ENCODE measurements at places on chromosomes 4 and X.

GRCh38 chr4:140223056-140223810 lies 69.2 kb upstream of the MAML3 start:
- DNase-seq: no peak

DNA sequence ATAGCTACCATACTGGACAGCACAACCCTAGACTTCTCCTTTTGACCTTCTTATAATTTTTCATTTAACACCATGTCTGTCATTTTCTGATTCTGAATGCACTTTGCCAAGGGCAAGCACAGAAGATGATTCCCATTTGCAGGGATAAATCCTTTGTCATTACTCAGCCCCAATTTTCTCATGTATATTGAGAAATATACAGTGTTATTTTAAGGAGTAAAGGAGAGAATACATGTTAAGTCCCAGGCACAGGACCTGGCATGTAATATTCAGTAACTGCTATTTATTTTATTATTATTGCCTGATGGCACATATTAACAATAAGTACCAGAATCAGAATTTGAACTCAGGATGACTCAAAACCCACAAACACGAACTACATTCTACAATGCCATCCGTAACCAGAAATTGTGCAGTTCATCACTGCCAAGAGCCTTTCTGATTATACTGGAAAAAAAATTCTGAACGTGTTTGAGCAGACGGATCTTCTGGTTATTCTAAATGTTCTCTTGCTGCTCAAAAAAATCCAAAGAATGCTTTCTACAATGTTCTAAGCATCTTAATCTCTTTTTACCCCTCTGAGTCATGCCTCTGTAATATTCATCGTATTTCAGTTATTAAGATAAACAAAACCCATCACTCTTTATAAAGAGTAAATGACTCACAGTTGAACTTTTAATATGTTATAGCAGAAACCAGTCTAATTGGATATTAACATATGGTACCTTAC lies 170.0 kb downstream of the MID1 start:
- no peak for DNase-seq

DNA sequence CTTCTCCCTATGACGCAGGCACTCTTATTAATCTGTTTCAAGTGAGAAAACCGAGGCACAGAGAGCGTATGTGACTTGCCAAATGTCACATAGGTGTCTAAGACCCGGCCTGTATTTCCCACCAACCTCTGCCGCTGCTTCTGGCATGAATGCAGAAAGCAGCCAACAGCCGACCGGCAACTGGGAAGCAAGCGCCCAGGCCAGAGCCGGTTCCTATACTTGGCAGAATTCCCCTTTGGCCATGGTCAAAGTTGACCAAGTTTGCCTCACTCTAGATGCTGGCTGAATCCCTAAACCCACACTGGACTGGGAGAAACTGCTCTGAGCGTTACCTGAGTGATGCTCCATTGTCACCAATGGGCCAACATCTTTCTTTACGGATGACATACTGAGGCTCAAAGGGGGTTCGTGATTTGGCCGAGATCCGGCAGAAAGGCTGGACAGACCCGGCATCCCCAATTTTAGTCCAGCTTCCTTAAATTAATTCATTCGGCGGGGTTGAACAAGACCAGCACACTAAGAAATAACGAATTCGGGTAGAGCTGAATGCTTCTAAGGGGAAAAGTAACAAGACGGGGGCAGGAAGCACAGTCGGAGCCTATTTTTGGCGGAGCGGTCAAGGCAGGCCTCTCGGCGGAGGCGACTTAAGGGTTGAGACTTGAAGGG lies 11.2 kb downstream of the MSX1 start:
- no peak for DNase-seq

GRCh38 chr4:10727140-10727880 lies 42.7 kb upstream of the CLNK start:
- DNase-seq: no peak

- no peak for DNase-seq
Observed at GRCh38 chr4:71460371-71460770, 121.6 kb downstream of the SLC4A4 start.

- DNase-seq: no peak
Observed at GRCh38 chr4:107449611-107450369, 270.2 kb downstream of the PAPSS1 start.

DNA sequence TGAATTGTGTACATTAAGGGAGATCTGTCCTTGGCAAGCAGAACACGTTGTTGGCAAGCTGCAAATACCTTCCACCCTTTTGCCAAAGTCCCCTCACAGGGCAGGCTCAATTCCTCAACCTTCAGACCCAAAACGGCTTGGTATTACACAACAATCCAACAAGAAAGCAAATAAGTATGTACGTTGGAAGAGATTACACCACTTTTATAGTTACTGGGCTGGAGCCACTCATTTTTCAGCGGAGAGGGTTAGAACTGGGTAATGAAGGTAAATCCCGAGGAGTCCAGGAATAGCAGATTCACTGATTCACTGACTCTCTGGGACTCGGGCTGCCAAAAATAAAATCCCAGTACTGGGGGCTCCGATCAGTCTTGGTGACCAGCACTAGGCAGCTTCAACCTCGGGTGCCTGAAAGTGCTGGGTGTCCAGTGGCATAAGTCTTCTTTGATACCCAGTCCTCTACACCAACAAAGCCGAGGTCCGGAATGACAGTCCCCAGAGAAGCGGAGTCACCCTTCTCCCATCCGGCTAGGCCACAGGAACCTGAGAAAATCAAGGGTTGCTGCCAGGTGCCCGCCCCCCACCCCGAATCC lies 587 bp downstream of the TIMM8A start:
- DNase-seq: no peak

GRCh38 chr4:3174371-3175338 lies 74.3 kb upstream of the MSANTD1 start:
- no peak for DNase-seq

DNA sequence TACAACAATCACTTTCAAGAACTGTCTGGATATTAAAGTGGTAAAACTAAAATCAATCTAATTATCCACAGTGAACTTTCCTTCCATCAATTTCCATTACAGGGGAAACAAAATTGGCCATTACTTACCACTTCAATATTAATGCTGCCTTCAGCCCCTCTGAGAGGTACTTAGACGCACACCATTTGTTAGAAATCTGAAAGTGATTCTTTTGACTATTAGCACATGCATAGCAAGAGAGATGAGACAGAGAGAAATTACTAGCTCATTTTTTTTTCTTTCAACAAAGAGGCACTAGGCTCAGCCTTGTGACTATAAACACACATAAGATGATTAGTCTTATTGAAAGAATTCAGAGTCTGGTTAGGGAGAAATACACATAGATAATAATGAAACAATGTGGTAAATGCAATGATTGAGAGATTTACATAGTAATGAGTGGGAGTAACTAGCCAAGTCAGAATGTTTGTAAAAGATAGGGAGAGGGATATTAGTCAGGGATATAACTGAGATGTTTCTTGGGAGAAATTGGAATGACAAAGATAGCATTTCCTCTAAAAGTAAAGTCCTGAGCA lies 93.3 kb downstream of the YIPF7 start:
- no peak for DNase-seq

- DNase-seq: no peak
Observed at GRCh38 chr4:109701566-109702410, 1.5 kb downstream of the CASP6 start.

DNA sequence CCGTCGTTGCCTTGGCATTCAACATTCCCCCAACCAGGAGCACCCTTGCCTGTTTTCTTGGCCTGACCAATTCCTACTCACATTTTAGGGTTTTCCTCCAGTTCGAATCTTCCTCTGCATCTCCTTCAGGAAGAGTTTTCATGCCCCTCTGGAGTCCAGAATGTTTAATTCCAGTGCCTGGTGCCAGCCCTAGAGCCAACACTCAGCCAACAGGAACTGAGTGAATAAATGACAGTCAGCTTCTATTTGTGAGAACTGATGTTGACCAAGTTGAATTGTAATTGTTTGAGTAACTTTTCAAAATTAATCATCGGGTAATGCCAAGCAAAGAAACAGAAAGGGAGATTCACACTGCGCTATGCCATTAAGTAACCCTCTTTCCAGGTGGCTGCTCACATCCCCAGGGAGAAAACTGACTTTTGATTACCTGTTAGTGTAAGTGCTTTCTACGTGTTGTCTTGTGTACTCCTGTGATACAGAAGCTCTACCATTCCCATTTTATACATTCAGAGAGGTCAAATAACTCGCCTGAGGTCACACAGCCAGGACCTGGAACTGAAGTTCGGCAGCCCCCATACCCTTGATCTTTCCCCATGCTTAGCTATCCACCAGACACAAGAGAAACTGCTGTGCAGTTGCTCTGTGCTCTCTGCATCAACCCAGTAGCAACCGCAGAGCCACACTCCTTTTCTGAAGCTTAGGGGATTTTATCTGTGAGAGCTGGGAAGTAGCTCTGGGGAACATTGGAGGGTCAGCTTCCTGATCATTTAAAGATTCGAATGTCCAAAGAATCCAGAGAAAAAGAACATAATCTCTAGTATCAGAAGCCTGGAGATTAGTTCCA lies 19.0 kb upstream of the SLC2A9 start:
- no peak for DNase-seq

- DNase-seq: no peak
Observed at GRCh38 chr4:22552812-22553211, 36.9 kb upstream of the ADGRA3 start.

GRCh38 chrX:110420771-110421499 lies 62.3 kb downstream of the RTL9 start:
- DNase-seq: no peak

- no peak for DNase-seq
Observed at GRCh38 chrX:42602136-42602535, 175.8 kb downstream of the PPP1R2C start.

DNA sequence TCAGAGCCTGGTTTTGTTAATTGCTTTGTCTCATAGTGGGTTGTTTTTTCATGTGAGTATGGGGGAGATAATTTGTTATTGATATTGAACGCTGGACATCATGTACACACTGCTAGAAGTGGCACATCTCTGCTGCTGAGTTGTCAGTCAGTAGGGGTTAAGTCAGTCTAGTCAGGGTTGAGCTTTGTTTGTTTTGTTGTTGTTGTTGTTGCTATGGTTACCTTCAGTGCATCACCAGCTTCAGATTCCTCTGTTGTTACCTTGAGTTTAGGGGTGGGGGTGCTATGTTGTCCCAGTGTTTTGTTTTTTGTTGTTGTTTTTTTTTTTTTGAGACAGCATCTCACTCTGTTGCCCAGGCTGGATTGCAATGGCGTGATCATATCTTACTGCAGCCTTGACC lies 9.9 kb downstream of the YIPF6 start:
- no peak for DNase-seq

- no peak for DNase-seq
Observed at GRCh38 chr4:72319601-72320021, 249.4 kb downstream of the ADAMTS3 start.

- DNase-seq: no peak
Observed at GRCh38 chr4:156754832-156755570, 216.6 kb downstream of the PDGFC start.

- no peak for DNase-seq
Observed at GRCh38 chr4:151204925-151205524, 71.9 kb upstream of the PRSS48 start.

DNA sequence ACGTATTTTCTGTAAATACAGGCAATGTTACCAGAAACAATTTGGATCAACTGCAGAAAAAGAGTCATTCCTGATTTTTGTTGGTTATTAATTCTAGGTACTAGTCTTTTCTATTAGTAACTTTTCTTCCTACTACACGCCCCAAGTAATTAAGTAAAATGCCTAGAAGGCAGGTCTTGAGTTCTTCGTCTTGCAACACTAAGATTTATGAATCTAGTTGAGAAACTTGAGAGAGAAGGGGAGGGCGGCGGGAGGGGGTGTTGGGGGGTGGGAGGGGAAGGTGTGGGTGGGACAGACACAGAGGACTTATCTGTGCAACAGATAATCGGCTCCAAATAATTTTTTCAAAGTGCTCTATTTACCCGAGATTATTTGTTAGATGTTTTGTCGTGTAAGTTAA lies 3.0 kb downstream of the RAP2C start:
- no peak for DNase-seq

DNA sequence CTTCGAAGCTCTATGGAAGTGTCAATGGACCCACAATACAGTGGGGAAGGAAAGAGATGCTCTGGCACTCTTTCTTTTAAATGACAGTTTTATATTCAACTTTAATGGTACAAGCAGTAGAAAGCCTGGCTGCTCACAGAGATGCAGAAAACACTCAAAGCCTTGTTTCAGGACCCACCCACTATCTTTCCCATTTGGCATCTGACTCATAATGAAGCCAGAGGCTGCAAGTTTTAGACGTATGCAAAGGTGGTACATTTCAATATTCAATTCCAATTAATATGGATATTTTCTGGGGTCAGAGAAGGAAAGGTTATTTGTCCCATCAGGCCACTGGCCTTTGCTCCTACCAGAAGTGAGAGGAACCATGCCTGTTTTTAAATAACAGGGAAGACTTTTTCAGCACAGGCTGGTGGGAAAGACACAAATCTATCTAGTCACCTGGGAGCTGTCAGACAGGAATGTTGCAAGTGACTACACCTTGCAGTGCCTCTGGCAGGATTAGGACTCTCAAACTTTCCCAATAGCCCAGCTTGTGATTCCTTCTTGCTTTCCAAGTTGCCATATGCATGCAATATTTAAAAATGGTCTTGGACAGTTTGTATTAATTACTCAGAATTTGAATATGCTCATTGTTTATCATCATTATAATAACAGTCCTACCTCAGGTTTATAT lies 70.0 kb upstream of the RAB40AL start:
- DNase-seq: no peak

- no peak for DNase-seq
Observed at GRCh38 chr4:165378398-165378744, 437 bp upstream of the CPE start.

DNA sequence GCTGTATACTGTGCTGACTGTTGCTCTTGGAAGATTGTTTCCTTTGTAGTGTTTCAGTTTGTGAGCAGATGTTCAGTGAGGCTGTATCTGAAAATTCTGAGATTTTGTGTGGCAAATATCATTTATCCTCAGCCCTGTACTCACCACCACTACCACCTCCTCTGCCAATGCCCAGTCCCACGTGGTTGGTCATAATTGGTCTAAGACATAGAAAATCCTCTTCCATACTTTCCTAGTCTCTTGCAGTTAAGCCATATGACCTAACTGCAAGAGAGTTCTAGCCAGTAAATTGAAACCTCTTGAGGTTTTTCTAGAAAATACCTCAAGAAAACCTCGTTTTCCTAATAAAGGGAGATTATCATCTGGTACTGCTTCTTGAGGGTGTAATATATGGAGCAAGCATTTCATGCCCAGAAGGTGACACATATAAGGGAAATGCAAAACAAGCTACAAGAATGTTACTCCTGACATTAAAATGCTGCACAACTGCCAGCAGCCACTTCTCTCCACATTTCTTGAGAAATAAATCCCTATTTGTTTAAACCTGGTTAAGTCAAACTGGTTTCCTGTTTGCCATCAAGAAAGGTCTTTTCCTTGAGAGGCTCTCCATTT lies 32.8 kb downstream of the ABCE1 start:
- DNase-seq: no peak

GRCh38 chr4:80138551-80139538 lies 58.5 kb upstream of the PRDM8 start:
- DNase-seq: no peak

DNA sequence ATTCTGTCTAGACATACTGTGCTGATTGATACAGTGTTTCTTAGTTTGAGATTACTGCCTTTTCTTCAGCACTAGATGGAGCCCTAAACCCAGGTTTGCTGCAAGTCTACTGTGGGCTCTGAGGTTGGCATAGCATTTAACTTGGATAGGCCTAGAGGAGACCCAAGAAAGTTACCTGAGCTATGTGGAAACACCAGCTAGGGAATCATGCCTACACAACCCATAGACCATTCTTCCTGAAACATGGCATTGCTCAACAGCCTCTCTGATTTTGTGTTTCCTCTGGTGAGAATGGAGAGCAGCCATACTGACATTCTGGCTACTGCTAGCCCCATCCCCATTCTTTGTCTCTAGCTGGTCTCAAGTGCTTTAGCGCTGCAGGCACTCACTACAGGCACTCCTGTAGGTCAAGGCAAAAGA lies 287.7 kb upstream of the PCDH18 start:
- no peak for DNase-seq
